ENCODE measurements at places on chromosomes 11 and 22.

DNA sequence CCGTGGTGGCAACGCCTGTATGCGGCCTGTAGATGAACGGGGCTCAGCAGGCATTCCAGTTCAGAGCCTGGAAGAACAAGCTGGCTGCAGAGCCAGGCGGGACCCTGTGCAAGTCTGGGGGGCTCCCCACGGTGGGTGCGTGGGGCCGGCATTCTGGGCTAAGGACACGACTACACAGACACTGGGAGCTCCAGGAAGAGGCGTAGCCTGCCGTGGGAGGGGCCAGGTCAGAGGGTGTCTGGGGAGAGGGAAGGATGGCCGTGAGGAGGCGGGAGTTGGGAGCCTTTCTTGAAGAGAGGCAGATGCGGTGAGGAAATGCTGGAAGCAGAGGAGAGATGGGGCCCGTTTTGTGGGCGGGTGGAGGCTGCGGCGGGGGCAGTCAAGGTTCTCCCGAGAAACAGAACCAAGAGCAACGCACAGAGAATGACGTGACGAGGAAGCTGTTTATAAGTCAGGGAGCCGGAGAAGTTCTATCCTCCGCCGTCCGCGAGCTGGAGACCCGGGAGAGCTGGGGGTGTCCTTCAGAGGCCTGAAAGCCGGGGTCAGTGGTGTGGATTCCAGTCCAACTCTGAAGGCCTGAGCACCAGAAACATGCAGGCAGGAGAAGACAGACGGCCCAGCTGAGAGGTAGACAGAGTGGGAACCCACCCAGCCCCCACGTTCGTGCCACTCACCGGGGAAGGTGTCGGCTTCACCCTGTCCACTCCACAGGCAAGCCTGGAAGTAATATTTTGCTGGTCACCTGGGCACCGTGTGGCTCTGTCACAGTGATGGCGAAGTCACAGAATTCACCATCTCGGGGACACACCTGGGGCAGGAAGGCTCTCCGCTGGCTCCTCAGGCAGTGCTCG, 529.6 kb downstream of the BRD1 start:
- no peak for DNase-seq

DNA sequence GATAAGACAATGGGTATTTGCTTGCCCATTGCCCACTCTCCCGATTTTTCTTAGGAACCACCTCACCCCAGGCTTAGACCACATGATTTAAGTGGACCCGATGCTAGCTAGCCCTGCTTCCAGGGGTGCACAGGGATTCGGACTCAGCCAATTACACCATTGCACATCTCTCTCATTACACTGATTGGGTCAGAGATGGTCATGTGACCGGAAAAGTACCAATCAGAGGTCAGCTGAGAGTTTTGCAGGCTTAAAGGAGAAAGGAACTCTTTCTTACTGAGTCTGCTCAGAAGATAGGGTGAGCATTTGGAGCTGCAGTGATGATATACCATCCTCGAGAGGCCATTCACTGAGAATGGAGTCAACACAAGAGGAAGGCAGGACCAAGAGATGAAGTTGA, 12.2 kb upstream of the ANKK1 start:
- DNase-seq: no peak

DNA sequence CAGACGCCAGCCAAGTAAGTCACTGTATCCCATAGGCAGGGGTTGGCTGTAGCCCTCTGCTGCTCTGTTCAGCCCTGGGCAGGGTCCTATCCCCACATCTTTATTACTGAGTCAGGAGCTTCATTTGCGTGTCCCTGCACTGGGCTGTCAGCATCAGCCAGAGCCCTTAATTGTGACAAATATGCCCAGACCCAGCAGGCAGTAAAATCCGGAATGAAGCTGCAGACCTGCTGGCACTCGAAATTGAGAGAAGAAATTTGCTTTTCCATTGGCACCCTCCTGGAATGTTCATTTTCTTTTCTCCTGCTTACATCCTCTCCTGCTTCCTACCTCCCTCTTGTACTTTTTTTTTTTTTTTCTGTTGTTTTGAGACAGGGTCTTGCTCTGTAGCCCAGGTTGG, 43.8 kb downstream of the CEP164 start:
- no peak for DNase-seq

DNA sequence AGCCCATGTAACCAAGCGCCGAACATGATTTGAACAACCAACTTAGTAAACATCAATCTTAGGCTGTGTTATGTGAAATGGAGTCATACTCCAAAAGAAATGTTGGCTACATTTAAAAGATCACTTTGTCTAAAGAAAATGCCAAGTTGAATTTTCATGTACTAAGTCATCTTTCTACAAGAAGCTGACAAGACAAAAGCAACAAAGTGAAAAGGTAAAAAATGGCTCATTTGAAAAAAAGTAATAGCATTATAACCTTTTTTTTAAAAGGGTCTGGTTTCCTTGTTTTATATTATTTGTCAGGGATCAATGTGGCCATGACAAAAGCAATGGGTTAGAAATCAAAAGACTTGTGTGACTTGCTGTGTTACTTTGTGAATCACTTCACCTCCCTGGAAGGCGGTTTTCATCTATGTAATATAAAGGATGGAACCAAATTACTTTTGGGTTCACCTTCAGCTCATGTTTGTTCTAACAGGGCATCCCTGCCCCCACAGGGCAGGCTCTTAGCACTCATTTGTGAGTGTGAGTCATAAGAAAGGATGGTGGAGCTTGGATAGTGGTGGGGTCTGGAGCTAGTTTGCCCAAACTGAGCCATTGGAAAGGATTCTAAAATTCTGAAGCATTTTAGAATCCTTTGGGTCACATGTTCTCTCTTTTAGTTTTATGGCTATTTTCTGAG, 131.9 kb upstream of the MTMR2 start:
- DNase-seq: no peak

- DNase-seq: no peak
These were observed 145.5 kb upstream of the ANO3 start for GRCh38 chr11:26186389-26186788.

- no peak for DNase-seq
These were observed 32.6 kb downstream of the SHANK3 start for GRCh38 chr22:50705219-50705691.

GRCh38 chr11:126147208-126148111, 64.0 kb downstream of the RPUSD4 start:
- no peak for DNase-seq

DNA sequence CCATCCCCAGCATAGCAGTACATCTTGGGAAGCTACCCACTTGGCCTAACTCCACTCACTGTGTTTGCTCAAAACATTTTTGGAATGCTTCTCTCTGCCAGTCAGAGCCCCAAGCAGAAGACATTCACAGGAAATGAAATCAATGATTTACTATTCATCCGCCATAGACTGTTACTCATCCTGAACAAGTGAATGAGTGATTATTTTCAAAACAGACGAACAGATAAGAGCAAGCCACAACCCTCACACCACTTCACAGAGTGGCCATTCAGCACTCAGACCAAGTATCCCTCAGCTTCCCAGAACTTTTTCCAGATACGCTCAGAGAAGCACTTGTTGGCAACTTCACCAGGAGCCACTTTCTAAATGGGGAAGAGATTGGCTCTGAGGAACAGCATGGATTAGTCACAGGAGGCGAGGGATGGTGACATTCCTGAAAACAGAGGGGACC, 13.0 kb upstream of the UBASH3B start:
- no peak for DNase-seq

DNA sequence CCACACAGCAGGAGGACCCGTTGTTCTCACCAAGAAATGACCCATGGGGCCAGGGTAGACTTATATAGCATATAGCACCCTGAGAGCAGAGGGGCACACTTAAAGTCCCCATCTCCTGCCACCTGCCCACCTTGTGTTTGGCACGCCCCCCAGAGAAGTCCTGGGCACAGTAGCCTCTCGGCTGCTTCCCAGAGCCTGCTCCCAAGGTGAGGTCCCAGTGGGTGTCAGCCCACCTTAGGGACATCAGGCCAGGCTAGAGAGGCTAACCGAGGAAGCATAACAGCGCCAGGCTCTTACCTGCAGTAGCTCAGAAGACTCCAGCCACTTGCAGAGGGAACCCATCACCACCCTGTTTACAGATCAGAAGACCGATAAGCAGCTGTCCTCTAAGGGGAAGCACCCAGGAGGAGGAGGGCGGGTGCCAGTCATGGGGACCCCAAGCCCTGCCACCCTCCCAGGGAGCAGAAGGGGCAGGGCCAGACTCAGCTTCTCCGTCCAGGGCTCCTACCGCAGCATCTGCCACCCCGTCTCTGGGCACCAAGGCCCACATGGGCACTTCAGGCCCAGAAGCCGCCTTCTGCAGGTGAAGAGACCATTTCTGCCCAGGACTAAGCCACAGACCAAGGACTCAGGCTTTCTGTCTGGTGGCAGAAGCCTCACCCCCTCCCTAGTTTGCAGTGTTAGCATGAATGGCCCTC, 34.9 kb upstream of the HMOX1 start:
- no peak for DNase-seq

GRCh38 chr11:47564933-47565339, 463 bp upstream of the PTPMT1 start:
- DNase-seq: no peak

GRCh38 chr11:64549969-64550368, 41.1 kb upstream of the SLC22A12 start:
- DNase-seq: no peak

DNA sequence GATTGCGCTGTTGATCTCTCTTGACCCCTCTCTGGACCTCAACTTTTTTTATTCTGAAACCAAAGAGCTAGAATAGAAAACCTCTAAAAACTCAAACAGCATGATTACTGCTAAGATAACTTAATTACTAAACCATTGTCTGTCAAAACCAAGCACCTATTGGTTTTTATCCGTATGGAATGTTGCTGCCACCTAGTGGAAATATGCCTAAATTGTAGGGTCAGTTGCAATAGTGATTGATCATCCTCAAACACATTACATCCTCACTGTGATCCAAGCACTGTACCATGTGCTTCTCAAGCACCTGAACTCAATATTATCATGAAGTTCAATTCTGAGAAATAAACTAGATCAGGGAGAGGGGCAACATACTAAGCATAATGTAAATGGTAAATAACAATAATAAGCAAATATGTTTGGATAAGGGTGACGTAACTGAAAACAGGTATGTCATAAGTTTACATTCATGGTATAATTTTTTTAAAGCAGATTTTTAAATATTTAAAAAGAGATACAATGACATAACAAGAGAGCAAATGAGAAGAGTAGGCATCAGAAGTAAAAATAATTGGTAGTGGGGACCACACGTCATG, 3.8 kb upstream of the OR5A2 start:
- peak; percentile 45 for DNase-seq

- no peak for DNase-seq
These were observed 32.6 kb upstream of the PRDM11 start for GRCh38 chr11:45113807-45114206.

DNA sequence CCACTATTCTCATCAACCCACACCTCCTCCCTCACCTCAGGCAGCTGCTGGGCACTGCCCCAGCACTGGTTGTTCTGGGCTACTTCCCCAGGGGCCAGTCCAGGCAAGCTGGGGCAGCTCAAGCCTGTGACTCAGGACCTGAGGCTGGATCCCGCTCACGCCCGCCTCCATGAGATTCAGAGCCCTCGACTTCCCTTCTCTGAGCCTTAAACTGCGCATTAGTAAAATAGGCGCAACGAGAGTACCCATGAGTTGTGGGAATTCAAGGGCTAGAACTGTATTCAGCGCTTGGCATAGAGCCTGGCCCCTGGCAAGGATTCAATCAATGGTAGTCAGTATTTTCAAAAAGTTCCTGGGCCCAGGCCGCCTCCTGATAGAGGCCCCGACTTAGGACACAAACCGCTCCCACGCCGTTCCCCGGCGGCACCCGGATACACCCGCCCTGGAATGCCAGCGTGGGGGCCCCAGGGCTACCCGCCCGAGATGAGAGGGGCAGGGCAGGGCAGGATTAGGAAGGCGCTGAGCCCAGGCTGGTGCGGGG, 723 bp upstream of the CD82 start:
- DNase-seq: peak; percentile 20
